ENCODE measurements at places on chromosomes 12 and 14.

DNA sequence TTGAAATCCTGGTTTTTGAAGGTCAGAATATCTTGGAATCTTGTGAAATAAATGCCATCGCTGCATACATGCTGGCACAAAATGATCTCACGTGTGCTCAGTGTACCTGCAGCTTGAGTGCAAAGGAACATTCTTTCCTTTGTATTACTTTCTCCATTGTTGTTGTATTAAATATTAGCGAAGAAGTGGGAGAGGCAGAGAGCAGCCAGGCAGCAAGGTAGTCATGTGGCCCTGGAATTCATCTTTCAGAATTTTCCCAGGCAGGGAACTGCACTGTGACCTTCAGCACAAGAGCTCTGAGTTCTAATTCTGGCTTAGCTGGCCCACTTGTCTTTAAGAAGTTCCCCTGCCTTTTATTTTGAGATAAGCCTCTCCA lies 145.5 kb downstream of the PRKCH start:
- no peak for DNase-seq

GRCh38 chr14:92747701-92748258 lies 647 bp downstream of the LGMN start:
- DNase-seq, result no peak

DNA sequence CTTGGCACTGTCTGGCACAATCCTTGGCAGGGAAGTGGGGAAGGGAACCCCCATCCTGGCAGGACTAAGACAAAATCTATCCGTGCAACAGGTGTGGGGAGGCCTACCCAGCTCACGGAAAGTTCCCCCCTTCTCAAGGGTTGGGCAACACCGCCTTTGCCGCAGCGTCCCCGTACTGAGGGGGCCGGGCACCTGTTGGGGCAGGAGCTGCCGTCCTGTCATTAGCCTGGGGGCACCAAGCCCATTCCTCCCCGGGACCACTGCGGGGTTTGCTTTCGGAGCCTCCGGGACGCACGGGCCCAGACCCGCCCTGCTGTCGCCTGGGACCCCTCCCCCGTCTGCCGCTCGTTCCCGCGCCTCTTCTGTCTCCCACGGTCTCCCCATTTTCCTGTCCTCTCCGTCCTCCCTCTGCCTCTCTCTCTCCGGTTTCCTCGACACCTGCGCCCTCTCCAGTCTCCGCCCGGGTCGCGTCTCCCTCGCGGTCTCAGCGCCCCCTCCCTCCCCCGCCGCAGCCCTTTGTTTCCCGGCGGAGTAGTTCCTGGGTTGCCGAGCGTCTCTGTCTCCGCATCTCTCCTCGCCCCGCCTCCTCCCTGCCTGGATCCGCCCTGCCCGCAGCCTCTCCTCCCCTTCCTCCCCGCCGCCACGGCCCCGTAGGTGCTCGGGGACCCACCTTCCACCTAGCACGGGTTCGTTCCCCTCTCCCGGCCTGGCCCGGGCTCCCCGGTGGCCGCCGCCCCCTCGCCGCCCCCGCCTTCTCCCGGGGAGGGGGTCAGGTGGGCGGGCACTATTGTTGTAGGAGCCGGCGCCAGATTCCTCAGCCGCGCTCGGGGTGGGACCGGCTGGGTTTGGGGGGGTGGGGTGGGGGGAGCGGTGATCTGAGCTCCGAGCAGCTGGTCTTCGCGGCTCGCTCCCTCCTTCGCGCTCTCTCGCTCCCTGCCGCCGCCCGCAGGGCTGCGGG lies at the start of gene CACNB3:
Gene CACNB3, plus strand, starts transcription at position 624 of the 958 bp plus-strand sequence. CDS start 434 bp downstream, outside the sequence.
- DNase-seq, result peak; percentile 58

GRCh38 chr12:51862947-51863346 lies 14.4 kb upstream of the FIGNL2 start:
- no peak for DNase-seq

DNA sequence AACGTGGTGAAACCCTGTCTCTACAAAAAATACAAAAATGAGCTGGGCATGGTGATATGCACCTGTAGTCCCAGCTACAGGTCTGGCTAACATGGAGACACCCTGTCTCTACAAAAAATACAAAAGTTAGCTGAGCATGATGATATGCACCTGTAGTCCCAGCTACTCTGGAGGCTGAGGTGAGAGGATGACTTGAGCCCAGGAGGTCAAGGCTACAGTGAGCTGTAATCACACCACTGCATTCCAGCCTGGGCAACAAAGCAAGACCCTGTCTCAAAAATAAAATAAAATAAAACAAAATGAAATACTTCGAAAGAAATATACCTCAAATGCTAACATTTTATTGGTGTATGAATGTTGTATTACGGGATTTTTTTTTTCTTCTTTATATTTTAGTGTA lies 107.6 kb upstream of the EGLN3 start:
- no peak for DNase-seq
